Type B pancreatic cell (in vitro differentiated cells): ENCODE measurements at places on chromosomes 16 and 17.
A peak's percentile ranks its signal among the peaks of the same experiment; 100 is the strongest.

GRCh38 chr17:36130346-36130745 lies 26.7 kb downstream of the CCL4 start:
- H3K36me3 ChIP-seq = no peaks in the 10 kb centered on the region
- DNase-seq = no peak
- H3K27me3 ChIP-seq = peaks cover 3% of the 10 kb centered on the region

GRCh38 chr16:29985271-29985811 lies 10.1 kb downstream of the HIRIP3 start:
- H3K27ac ChIP-seq = no peak overlapping the region
- H3K36me3 ChIP-seq = peaks cover 13% of the 10 kb centered on the region
- DNase-seq = no peak
- H3K4me1 ChIP-seq = peaks cover 1% of the 10 kb centered on the region

GRCh38 chr17:48995974-48996721 lies 1.0 kb upstream of the IGF2BP1 start:
- peaks cover 15% of the 10 kb centered on the region for H3K27me3 ChIP-seq
- H3K4me3 ChIP-seq = peak overlapping the region; percentile 87
- H3K27ac ChIP-seq = peak overlapping the region; percentile 93

DNA sequence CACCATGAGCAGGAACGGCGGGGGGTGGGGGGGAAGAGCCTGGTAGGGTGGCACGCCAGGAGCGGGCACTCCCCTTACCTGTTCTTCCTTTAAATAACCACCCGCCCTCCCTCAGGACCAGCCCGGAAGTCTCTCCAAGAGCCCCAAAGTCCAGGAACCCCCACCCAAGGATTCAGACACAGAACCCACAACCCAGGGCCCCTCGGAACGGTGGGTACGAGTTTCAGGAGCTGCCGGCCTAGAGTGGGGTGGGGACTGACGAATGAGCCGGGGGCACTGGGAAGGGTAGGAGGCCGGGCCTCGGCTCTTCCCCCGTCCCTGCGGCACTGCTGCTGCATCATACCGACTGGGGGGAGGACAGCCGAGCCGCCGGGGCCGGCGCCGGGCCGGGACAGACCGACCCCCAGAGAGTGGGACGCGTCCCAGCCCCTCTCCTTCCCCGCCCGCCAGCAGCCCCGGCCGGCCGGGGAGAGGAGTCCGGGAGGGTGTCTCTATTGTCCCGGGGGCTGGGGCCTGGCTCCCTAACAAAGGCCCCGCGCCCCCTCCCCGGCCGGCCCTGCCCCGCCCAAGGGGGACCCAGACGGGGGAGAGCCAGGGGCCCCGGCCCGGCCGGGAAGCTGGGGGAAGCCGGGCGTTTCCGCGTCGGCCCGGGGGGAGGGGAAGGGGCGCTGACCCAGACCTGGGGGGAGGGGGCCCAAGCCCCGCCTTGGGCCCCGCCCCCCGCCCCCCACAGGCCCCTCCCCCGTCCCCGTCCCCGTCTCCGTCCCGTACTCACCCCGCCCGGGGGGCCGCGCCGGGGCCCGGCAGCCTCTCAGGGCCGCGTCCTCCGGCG lies 747 bp downstream of the ATXN7L3 start:
- peak overlapping the region; percentile 88 for H3K27ac ChIP-seq
- H3K36me3 ChIP-seq = peaks cover 5% of the 10 kb centered on the region
- no peak for DNase-seq

DNA sequence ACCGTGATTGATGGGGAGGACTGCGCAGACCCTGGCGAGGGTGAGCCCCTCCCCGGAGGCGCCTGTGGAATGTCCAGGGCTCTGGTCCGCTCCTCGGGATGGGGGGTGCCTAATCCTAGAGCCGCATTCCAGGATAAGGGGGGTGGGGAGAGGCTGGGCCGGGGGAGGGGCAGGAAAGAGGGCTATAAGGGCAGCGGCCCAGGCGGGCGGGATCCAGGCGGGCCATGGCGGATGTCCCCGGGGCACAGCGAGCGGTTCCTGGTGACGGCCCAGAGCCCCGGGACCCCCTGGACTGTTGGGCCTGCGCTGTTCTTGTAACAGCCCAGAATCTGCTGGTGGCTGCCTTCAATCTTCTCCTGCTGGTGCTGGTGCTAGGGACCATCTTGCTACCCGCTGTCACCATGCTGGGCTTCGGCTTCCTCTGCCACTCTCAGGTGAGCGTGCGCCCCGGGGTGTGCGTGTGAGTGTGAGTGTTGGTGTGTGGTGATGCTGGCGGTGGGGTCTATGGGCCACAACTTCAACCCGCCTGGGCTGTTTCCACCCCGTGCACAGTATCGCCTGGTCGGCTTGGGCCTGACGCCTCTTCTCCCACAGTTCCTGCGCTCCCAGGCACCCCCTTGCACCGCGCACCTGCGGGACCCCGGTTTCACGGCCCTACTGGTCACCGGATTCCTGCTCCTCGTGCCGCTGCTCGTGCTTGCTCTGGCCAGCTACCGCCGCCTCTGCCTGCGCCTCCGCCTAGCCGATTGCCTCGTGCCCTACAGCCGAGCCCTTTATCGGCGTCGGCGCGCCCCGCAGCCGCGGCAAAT lies at the start of gene TMEM88:
TSS of gene TMEM88 (plus strand) at position 216 of the 809 bp plus-strand sequence. CDS start at position 225, 9 bp downstream.
- H3K27ac ChIP-seq = peak within 1 kb of the TSS; percentile 55
- peaks cover 22% of the 10 kb centered on the region for H3K4me1 ChIP-seq
- H3K27me3 ChIP-seq = no peaks in the 10 kb centered on the region
- DNase-seq = peak; percentile 72
- no peak within 1 kb of the TSS for H3K4me3 ChIP-seq
- peaks cover 16% of the 10 kb centered on the region for H3K36me3 ChIP-seq

DNA sequence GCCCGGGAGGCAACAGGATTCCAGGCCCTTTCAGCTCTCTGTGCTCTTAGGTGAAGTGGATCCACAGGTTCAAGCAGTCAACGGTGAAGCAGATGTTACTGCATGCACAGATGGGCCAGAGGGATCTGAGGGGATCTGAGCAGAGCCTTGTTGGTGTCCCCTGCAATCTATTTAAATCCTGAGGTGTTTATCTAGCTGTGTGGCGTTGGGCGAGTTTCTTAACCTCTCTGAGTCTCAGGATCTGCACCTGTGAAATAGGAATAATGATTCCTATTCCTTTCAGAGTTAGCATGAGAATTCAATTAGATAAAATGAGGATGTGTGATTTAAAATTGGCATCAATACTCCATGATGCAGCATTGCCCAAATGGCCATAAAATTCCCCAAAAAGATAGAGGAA lies 237.3 kb upstream of the CDH5 start:
- peaks cover 63% of the 10 kb centered on the region for H3K27me3 ChIP-seq
- DNase-seq = no peak
- peaks cover 17% of the 10 kb centered on the region for H3K4me1 ChIP-seq
- no peaks in the 10 kb centered on the region for H3K36me3 ChIP-seq
- no peak overlapping the region for H3K4me3 ChIP-seq

GRCh38 chr17:7886227-7887037 lies 2.2 kb upstream of the CHD3 start:
- no peaks in the 10 kb centered on the region for H3K27me3 ChIP-seq
- no peak overlapping the region for H3K4me3 ChIP-seq
- peaks cover 5% of the 10 kb centered on the region for H3K36me3 ChIP-seq
- DNase-seq = no peak

- no peak overlapping the region for H3K4me3 ChIP-seq
- no peak overlapping the region for H3K27ac ChIP-seq
- DNase-seq = no peak
- no peaks in the 10 kb centered on the region for H3K36me3 ChIP-seq
- H3K27me3 ChIP-seq = no peaks in the 10 kb centered on the region
These were observed 61.5 kb downstream of the MYOCD start for GRCh38 chr17:12727076-12727760.

- DNase-seq = no peak
- H3K27me3 ChIP-seq = peaks cover 24% of the 10 kb centered on the region
- H3K27ac ChIP-seq = peak overlapping the region; percentile 16
- H3K4me3 ChIP-seq = no peak overlapping the region
These were observed 10.1 kb upstream of the SPOP start for GRCh38 chr17:49687878-49688491.

- H3K27ac ChIP-seq = peak overlapping the region; percentile 95
- H3K4me1 ChIP-seq = peaks cover 7% of the 10 kb centered on the region
- H3K27me3 ChIP-seq = no peaks in the 10 kb centered on the region
- no peak for DNase-seq
These were observed 62.6 kb downstream of the BANP start for GRCh38 chr16:88013766-88014251.

DNA sequence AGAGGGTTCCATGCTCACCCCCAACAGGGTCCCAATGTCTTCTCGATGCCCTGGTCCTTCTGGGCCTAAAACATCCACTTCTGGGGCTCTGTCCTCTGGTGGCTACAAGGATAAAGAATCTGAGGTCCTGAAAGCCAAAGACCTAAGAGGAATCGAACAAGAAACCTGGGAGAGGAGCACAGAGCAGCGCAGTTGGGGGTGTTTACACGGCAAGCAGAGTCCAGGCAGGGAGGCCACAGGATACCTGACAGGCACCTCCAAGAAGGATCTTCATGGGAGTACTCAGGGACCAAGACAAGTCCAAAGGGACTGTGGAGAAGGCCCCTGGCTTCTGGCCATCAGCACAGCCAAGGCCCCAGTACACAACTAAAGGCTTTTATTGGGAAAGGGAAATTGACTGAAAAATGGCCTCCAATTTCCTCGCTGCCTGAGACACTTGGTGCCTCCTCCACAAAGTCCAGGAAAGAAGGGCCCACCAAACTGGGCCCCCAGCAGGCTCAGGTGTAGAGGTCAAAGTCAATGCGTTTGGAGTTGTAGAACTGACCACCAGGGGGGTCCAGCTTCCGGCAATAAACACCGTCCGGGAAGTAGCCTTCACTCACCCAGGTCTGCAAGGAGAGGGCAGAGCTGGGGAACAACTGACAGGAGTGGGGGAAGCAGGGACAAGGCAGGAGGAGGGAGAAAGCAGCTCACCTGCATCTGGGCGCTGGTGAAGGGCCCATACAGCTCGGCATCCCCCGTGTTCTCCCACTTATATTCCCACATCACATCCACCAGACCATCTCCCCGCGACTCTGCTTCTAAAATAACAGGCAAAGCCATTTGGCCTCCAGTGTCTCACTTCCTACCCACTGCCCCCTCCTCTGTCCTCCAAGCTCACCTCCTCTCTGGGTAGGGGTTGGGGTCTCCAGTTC lies 2.4 kb downstream of the CD2BP2 start:
- H3K4me1 ChIP-seq = peaks cover 11% of the 10 kb centered on the region
- peak overlapping the region; percentile 65 for H3K4me3 ChIP-seq
- no peak for DNase-seq

- no peak for DNase-seq
- no peak overlapping the region for H3K27ac ChIP-seq
- H3K27me3 ChIP-seq = no peaks in the 10 kb centered on the region
- peaks cover 5% of the 10 kb centered on the region for H3K4me1 ChIP-seq
- H3K4me3 ChIP-seq = no peak overlapping the region
These were observed 281.6 kb downstream of the RBFOX1 start for GRCh38 chr16:7614021-7614795.

DNA sequence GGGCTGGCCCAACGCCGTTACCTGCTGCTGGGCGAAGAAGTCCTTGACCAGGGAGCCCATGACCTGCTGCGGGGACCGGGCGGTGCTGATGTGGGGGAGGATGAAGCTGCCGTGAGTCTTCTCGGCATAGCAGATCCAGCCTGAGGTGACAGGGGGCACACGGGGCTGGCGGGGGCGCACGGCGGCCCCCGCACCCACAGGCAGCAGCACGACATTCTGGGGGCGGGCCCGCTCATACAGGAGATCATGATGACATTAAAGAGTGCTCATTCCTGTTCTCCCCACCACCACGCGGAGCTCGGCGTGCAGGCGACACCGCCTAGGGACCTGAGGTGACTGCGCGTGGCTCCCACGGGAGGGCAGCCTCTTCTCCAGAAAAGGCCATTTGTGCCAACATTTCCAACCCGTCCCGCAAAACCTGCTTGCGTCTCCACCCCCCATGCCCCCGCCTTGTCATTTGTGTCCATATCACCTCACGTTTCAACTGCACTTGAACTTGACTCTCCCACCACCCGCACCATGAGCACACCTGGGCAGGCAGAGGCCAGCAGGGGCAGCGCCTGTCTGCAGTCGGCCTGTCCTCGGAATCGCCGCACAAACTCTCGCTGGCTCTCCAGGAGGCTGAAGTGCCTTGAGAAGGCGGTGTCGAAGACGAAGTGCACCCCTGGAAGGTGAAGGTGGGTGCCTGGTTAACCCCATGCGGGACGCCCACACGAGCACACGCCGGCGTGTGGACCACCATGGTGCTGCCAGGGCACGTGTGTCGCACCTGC lies 6.4 kb downstream of the CIAO3 start:
- H3K27ac ChIP-seq = no peak overlapping the region
- no peaks in the 10 kb centered on the region for H3K27me3 ChIP-seq
- peaks cover 4% of the 10 kb centered on the region for H3K4me1 ChIP-seq
- DNase-seq = no peak

GRCh38 chr17:74999523-74999922 lies 12.1 kb downstream of the CDR2L start:
- H3K4me1 ChIP-seq = peaks cover 4% of the 10 kb centered on the region
- no peaks in the 10 kb centered on the region for H3K27me3 ChIP-seq
- H3K27ac ChIP-seq = no peak overlapping the region
- H3K4me3 ChIP-seq = no peak overlapping the region
- no peak for DNase-seq

DNA sequence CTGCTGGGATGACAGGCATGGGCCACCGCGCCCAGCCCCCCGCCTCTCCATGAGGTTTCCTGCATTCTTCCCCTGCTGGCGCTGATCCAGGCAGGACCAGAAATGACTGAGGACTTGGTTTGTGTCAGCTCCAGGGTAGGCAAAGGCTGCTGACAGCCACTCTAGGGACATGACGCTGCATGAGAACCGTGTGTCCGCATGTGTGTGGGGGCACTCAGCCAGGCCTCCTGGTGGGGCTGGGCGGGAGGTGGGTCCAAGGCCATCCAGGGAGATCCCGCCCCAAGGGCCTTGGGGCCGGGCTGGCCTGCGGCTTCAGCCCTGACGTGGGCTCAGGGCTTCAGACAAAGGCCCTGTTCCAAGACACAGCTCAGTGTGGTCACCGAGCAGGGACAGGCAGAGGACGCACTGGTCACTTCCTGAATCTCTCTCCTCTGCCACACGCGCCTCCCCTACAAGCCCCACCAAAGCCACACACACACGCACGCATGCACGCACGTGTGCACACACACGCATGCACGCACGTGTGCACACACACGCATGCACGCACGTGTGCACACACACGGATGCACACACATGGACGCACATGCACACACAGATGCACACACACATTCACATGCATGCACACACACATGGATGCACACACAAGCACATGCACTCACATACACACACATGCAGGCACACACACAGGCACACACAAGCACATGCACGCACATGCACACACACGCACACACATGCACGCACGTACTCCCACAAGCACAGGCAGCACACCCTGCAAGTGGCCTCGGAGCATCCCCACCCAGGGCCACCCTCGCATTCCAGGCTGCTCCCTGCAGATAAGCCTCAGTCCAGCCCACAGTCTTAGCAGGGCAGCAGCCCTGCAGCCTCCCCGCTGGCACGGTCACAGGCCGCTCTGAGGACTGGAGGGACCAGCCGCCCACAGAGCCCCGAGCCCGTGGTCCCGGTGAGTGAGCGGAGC lies 5.3 kb upstream of the TMEM204 start:
- H3K27me3 ChIP-seq = no peaks in the 10 kb centered on the region
- H3K4me1 ChIP-seq = peaks cover 13% of the 10 kb centered on the region
- no peaks in the 10 kb centered on the region for H3K36me3 ChIP-seq
- no peak overlapping the region for H3K4me3 ChIP-seq
- no peak overlapping the region for H3K27ac ChIP-seq
